GM20000 (cell line): ENCODE measurements at places on chromosomes 3 and 15.

DNA sequence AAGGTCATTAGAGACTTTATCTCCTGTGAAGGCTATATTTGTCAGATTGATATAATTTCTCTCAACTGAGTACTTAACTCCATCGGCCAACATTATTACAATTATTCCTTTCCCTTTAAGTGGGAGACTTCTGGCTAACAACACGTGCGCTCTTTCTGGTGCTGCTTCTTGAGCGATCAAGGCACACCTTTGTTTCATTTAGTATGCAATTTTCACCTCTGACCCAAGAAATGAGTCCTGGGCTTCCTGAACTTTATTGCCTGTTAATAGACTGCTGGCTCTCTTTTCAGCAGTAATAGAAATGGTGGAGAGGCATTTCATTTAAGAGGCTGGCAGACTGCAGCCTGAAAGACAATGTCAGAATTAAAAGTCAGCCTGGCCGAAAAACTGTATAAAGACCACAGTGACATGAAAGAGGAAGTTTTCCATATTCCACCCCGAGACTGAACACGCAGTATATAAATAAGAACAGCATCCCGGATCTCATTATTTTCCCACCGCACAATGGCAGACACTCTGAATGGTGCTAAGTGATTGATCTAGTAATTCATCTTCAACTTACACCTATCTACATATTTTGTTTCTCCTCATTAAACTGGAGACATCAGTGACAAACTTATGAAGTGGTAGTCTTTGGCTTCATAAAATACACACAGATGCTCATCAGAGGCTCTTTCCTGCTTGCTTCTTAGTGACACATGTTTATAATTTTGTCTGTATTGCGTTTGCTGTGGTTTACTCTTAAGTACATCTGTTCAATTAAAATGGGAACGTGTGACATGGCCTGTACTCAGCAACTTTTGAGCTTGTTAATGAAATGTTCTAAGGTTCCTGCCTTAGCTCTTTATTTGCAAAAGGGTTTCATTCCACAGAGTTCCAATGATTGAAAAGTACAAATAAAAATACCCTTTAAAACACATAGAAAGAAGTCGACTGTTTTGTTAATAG lies 299.9 kb downstream of the MECOM start:
- no peak for DNase-seq

DNA sequence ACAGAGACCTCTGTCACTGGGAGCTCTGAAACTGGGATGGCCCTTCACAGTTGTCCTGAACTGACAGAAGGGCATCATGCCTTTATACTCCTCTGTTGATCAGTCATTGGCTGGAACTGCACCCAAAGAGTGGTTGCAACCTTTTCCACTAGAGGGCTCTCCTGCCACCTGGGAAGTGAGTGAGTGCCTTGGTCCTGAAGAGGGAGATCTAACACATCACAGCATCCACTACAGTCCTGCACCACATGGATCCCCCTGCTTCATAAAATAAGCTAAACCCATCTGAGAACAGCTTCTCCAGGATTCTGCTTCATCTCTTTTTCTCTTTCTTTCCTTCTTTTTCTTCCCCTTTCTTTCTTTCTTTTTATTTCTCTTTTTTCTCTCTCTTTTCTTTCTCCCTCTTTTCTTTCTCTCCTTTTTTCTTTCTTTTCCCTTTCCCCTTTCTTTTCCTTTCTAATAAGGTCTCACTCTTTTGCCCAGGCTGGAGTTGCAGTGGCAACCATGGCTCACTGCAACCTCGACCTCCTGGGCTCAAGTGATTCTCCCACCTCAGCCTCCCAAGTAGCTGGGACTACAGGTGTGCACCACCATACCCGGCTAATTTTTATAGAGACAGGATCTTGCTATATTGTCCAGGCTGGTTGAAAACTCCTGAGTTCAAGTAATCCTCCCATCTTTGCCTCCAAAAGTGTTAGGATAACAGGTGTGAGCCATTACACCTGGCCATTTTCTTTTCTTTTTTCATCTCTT lies 42.8 kb upstream of the RAF1 start:
- peak; percentile 76 for DNase-seq

- no peak for DNase-seq
These were observed 104.4 kb upstream of the RBMS3 start for GRCh38 chr3:29176501-29176900.

DNA sequence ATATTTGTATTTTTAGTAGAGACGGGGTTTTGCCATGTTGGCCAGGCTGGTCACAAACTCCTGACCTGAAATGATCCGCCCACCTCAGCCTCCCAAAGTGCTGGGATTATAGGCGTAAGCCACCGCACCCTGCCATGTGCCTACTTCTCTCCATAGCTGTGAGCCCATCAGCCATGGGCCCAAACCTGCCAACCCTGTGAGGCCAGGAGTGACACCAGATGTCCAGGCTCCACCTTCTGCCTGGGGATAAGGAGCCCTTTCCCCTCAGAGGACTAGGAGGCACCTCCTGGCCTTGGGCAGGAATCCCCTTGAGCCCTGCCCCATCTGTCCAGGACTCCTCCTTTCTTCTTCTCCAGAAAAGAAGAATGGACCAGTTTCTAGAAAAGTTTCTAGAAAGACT lies 14.2 kb upstream of the RFT1 start:
- DNase-seq, result no peak

DNA sequence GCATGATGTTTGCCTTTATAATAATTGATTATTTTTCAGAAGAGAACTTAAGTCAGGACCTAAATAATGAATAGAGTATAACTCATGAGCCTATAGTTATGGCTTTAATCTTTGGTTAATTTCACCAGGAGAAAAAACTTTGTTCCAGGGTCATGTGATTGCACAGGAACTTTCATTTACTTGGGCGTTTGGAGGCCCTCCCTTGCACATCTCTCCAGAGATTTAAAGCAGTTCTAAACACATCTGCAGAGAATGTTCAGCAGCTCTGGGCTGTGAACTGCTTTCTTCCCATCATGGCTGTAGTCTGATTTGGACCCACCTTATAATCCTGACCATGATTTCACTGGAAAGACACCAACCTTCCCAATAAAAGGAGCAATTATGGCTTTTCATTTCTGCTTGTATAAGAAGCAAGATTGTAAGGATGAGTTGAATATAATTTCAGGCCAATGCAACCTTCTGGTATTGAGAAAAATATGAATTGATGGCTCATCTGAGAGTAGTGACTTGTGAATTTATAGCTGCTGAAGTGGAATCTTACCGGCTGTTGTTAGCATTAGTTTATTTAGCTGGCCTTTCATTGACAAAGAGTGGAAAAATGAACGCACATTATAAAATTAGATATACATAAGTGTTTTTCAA lies 80.9 kb upstream of the PRTG start:
- no peak for DNase-seq
